CD8-positive, alpha-beta T cell (primary cell): ENCODE measurements at places on chromosomes 7 and 10. TPM values are rescaled to one million over a fixed set of nuclear protein-coding genes. Genes with fewer than 3 reads are reported as not detected.

Gene CPA4
- total RNA-seq: not detected

Gene SEMA3D
- total RNA-seq: not detected

Gene ASB4
- total RNA-seq: not detected

Gene OR2A12
- total RNA-seq: not detected

Gene NACAD
- total RNA-seq: 1.7 TPM

Gene DCLRE1A
- 0.89 TPM for total RNA-seq

- DNase-seq: no peak
These were observed 5.7 kb downstream of the CALML5 start for GRCh38 chr10:5493691-5494090.

GRCh38 chr7:132002343-132002968, 446.0 kb upstream of the PODXL start:
- DNase-seq: no peak

GRCh38 chr7:1113548-1113885, 25.6 kb downstream of the GPER1 start:
- DNase-seq: no peak

DNA sequence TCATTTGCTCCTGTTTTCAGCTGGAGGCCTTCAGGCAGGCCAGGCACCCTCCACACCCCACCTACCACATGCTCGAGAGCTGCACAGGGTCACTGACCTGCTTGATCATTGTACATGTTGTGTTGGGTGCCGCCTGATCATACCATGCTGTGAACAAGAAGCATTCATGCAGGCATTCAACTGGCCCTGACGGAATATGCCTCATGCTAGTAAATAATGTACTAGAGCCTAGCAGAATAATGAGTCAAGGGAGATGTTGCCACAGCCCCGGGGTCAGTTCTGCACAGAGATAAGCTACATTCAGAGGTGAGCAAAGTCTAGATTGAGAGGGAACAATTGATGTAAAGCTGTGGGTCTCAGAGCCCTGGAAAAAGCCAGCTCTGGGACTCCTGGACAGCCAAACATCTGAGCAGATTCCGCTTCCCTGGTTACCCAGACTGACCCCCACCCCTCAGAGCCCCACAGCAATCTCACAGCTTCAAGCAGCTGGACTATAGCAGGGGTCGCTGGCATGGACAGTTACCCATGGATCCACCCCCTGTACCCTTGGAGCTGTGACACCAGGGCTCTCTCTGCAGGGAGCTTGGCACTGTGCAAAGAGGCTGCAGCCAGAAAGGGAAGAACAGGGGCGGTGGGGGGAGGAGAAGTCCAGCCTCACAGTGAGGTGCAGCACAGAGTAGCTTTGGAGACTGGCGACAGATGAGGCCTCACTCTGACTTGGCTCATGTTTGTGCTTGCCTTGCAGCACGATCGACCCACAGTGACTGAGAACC, 86.6 kb downstream of the FRMPD2 start:
- DNase-seq: no peak

GRCh38 chr10:79507440-79508167, 4.7 kb upstream of the EIF5AL1 start:
- DNase-seq: no peak

- no peak for DNase-seq
These were observed at the start of gene MEOX2 for GRCh38 chr7:15686295-15686956. Gene MEOX2 (minus strand): TSS chr7:15686683. CDS start chr7:15686402, 281 bp downstream.

GRCh38 chr10:86979977-86980448, 11.7 kb downstream of the ADIRF start:
- no peak for DNase-seq

DNA sequence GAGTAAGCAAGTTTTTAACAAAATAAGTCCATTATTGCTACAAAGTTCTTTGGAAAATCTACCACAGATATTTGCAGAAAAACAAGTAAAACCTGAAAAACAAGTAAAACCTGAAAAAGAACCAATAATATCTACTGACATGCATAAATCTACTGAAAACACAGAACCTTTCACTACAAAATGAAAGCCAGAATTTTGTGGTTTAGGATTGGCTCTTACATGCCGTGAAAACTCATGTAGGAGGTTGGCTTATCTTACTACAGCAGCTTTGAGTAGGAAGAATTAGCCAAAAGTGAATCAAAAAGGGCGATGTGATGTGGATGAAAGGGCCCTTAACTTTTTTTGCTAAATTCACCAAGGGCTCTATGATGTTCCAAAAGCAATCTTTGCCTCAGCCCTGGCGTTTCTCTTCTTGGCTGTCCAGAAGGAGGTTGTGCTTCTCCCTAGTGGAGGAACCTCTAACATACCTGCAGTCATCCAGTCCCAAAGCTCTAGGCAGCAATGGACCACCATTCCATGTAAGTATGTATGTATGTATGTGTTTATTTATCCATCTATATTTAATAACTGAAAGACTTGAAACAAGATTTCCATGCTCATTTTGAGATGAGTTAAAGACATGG, 93.5 kb upstream of the ZNF804B start:
- no peak for DNase-seq

DNA sequence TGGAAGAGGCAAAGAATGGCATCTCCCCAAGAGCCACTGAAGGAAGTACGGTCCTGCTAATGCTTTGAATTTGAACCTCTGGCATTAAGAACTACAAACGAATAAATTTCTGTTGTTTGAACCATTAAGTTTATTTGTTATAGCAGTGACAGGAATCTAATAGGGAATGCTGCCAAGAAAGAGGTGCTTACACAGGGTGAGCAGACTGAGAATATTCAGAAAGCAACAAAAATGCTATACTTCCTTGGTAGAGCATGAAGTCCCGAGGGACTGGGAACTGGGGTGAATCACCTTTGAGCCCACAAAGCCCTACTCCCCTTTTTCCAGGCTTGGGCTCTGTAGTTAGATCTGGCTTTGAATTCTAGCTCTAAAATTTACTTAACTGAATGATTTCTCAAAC, 45.0 kb downstream of the PANK1 start:
- no peak for DNase-seq

DNA sequence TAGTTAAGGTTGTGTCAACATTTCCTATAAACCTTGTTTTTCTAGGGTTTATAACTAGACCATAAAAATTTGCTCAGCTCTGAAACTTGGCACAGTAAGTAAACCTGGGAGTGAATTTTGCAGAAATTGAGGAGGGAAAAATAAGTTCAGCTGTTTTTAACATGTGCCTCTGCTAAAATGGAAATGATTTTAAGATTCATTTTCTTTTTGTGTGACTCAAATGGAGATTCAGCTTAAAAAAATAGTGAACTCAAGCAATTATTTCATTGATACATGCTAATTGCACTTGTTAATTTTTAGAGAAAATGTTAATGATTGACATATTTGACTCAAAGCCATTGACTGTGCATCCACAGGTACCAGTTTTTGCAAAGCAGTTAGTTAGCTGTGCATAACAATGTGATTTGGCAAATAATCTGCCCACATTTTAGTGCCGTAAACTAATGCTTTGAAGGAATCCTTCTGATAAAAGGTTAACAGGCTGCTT, 68.5 kb upstream of the ZNF438 start:
- DNase-seq: no peak

DNA sequence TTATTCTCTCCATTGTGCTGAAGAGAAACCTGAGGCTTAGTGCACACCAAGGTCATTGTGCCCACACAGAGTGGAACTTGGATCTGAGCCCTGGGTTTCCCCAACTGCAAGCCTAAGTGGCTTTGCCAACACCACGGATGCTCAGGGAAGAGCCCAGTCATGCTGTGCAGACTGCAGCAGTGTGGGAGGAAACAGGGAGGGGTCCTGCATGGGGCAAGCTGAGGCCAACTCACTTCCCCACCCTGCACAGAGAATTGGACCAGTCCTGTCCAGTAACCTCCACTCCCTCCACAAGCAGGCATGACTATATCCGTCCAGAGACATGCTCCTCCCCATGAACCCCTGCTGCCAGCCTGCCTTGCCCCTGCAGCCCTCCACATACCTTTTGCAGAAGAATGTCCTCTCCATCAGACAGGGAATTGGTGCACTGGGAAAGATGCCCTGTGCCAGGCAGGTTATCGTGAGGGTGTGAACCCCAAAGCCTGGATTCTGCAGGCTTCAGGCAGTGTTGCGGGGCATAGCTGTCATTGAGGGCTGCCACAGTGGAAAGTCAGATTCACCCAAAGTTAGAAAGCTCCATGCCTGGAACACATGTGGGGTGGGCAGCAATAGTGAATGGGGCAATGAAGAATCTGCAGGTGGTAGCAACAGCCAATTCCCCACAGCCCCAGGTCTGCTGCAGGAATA, 44.9 kb downstream of the DRGX start:
- no peak for DNase-seq

GRCh38 chr7:139403601-139404000, 43.9 kb downstream of the LUC7L2 start:
- DNase-seq: no peak

DNA sequence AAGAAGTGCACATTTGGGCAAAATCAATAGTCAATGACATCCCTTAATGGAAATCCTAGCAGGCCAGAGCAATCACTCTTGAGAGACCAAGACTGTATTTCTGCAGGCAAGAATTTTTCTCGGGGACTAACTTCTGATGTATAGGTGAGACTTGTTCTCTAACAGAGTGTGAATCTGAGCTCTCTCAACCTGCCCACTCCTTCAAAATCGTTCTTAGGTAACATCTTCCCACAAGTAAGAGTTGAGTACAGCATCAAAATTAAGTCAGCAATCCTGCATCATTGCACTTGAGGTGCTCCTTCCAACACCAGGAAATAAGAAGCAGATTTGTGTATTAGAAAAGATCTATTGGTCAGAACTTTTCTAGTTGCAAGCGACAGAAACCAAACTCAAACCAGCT, 25.6 kb upstream of the GFRA1 start:
- no peak for DNase-seq

GRCh38 chr10:10313149-10313835, 704.4 kb upstream of the CELF2 start:
- no peak for DNase-seq

DNA sequence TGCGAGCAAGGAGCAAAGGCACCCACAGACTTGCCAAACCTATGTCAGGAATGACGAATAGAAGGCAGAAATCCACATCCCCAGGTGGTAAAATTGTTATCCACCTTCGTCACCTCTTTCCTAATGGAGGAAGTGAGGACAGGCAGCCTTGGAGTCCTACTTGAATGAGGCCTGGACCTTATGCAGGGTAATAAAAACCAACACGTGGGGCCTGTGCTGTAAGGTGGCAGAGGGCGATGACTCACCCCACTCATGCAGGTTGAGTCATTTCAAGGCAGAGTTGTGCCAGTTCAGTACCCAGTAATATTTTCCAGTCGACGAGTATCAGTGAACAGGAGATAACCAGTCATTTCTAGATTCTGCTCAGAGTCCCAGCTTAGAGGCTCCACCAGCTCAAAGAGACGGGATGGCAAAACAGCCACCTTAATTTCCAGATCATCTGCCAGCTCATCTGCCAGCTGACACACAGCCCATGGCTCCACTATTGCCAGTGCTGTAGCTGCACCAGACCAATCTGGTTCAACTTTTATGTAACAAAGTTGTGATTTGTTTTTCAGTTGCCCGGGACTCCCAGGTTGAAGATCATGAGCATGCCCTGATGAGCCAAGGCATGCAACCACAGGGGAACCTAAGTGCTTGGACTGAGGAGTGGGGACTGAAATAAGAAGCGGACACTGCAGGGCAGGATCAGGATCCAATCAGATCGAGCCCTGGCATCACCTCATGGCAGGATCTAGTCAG, 176.2 kb upstream of the ITGB1 start:
- DNase-seq: peak; percentile 54

DNA sequence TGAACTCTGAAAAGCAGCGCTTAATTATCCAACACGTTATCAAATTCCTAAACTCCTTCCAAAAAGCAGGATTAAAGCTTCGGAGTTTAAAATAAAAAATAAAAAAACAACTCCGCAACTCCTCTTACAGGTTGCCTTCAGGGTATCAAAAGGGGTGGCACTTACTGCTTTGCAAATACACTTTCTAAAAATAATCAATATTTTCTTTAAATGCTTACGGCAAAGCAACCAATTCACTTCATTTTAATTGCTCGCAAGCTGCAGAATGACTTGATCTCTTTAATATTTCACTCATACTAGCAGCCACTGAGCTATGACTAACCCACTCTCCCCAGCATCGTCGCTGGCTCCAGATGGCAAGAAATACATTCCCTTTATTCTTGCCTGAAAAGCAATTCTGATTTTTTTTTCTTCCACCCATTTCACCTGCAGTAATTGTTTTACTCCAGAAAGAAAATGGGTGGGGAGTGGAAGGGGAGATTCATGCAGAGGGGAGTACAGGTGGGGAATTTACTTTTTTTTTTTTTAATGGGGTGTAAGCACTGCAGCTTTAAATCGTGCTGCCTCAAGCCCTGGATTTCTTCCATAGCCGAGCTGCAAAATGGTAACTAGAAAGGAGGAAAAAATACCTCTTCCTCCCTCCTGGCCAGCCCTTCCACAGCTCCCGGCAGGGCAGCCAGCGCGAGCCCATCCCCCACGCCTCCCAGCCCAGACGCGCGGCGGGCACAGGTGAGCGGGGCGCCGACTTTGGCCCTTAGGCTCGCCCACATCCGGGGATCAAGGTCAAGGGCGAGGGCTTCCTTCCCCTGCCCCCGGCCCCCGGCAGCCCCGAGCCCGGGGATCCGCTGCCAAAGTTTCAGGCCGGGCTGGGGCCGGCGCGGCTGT, 54.2 kb upstream of the FHIP2A start:
- DNase-seq: peak; percentile 22

- DNase-seq: no peak
These were observed 4.8 kb upstream of the ZNF783 start for GRCh38 chr7:149257146-149257545.
